ENCODE measurements at places on chromosomes 4 and X.

DNA sequence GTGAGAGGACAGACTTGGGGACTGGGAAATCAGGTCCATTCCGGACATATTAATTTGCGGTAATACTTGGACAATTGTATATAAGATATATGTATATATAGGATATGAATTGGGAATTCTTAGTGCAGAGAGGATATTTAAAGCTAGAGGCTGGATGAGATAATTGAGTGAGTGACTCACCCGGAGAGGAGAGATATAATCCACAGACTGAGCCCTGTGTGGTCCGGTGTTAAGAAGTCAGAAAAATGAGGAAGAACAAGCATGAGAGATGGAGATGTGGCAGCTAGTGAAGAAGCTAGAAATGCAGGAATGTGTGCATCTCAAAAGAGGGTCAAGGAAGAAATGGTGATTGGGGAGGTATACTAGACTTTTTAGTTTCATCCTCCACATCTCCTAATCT lies 336.2 kb downstream of the SLC7A11 start:
- no peak for DNase-seq

- DNase-seq, result no peak
Observed at GRCh38 chr4:182969651-182970279, 52.6 kb upstream of the DCTD start.

DNA sequence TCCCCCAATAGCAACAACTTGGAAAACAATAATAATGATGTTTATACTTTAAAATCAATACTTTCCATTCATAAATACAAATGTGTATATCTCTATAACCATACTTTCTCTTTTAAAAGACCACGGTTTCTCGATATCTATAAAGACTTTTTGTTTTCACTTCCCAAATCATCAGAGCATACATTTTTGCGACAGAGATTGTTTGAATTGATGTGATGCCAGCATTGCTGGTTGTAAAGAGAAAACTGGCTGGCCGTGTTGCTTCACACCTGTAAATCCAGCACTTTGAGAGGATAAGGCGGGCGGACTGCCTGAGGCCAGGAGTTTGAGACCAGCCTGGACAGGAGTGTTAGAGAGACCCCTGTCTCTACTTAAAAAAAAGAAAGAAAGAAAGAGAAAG lies 77.6 kb upstream of the ZNF518B start:
- no peak for DNase-seq

DNA sequence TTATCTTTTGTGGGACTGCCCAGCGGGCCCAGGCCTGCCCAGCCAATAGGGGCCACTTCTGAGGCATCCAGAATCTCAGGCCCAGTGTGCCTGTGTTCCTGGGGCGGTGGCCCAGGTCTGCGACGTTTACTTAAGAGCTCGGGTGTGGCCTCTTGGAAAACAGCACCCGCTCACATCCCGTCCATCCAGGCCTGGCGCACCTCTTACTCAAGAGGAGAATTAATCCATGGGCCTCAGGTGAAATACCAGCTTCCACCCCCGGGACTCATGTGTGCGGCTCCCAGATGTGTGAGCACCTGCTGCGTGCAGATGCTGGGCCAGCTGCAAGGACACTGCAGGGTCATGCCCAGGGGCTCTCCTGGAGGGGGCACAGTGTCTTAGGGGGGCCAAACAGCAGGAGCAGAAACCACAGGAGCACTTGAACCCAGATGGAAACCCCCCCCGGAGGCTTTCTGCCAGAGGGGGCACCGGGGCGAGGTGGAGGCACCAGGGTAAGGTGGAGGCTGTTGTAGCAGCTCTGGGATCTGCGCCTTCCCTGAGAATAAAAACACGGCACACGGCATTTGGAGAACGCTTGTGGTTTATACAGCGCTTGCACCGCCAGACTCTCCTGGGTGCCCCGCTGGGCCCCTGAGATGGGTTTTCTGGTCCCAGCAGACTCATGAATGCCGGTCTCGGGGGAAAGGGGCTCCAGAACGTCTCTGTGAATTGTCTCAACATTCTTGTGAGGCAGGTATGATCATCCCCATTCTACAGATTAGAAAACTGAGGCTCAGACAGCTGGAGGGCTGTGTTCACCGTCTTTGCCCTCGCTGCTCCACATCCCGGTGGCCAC lies 2.8 kb downstream of the PSAPL1 start:
- no peak for DNase-seq

GRCh38 chr4:6019316-6020263 lies 1.4 kb upstream of the C4orf50 start:
- DNase-seq, result peak; percentile 65

DNA sequence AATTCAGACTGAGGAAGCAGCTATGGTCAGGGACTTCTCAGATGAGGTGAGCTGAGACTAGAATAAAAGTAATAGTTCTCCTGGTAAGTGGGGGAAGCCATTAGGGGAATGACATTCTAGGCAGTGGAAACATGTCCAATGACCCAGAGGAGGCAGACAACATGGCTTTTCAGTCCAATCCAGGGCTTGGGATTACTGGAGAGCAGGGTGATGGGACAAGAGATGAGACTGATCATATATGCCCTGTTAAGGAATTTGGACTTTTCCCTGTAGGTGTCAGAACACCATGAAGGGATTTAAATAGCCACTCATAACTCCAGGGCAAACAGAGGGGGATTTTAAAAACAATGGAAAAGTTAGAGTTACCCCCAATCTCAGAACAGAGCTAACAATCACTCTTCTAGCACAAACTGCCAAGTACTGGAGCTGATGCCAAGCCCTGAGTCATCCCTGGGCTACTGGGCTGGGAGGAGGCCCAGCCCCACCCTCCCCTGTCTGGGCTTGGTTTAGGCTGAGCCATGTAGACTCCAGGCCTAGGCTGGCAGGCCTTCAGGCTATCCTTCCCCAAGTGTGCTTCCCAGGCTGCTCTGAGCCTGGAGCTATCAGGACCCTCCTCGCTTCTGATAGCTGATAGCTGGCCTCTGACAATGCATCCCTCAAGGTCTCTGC lies 22.7 kb upstream of the MSN start:
- DNase-seq, result peak; percentile 48

DNA sequence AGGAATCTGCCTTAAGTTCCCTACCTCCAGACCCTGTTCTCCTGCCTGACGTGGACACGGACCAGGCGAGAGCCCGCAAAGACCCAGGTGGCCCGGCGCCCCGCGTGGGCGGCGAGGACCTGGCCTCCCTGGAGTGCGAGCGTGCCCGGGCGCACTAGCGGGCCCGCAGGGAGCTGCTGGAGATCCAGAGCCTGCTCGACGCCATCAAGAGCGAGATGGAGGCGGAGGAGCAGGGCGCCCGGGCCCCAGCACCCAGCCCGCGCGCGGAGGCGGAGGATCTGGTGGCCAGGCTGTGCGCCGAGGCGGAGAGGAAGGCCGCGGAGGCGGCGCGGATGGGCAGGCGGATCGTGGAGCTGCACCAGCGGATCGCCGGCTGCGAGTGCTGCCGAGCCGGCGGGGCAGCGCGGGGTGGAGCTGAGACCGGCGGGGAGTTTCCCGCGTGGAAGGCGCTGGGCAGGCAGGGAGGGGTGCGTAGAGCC lies 18.2 kb downstream of the MRFAP1 start:
- no peak for DNase-seq

DNA sequence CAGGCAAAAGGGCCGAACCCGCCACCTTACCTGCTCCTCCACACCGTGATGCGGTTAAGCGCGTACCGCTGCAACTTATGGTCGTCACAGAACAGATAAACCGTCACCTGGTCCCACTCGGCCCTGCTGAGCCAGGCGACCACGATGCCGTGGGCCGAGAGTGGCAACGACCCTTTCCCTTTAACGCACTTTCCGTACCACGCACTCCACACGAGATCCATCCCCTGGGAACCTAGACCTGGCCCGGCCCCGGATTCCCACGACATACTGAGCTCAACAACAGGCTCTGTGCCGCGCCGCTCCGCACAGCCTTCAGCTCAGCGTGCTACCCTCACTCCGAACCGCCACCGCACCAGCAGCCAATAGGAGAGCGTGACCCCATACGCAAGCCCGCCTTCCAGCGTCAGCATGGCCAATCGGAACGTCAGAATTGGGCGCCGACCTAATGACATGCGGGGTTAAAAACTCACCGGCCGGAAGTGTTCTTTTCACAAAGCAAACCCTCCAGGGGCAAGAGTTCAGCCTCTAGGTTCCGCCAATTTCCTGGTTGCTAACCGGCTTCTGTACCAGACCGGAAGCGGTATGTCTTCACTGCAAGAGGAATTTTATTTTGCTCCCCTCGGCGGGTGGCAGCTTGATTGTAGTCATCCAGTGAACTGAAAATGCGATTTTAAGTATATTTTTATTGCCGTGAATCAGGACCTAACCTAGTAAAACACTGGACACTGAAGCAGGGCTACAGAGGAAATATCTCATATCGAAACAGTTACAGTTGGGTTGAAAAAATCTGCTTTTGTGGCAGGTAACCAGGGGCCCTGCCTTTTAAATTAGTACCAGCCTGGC lies at the start of gene LAS1L:
LAS1L (minus strand) TSS at position 338 of the 843 bp plus-strand sequence; CDS start at position 266, 72 bp downstream.
- peak; percentile 79 for DNase-seq

DNA sequence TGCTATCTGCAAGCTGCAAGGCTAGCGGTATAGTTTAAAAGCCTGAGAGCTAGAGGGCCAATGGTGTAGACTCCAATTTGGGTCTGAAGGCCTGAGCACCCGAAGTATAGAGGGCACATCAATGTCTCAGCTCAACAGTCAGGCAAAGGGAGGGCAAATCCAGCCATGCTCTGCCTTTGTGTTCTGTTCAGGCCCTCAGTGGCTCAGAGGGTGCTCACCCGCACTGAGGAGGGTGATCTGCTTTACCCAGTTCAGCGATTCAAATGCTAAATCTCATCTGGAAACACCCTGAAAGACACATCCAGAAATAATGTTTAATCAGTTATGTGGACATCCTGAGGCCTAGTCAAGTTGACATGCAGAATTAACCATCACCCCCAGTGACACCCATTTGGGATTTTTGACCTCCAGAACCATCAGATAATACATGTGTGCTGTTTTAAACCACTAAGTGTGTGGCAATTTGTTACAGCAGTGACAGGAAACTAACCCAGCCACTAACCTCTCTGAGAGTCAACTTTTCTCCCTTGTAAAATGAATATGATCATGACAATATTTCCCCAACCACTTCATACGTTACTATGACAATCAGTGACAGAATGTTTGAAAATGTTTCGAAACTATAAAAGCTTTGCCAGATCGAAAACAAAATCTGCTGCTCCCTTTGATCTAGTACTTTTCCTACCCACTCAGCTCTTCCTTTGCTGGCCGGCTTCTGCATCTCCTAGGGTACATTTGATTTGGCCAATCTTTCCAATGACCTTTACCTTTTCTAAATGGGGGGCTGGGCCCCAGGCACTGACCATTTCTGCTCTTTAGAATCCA lies 8.4 kb upstream of the TBL1X start:
- DNase-seq, result no peak

DNA sequence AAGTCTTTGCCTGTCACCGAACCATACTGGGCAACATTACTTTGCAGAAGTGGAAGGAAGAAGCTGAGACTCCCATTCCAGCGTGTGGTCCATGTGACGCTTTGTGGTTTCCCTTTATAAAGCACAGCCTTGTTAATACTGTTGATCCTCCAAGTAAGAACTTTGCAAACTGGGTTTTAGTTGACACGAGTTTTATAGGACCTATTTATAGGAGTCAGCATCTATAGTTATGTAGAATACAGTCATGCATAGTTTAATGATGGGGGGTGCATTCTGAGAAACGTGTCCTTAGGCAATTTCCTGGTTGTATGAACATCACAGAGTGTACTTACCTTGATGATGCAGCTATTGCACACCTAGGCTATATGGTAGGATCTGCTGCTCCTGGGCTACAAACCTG lies 1879.4 kb upstream of the TENM3 start:
- no peak for DNase-seq

DNA sequence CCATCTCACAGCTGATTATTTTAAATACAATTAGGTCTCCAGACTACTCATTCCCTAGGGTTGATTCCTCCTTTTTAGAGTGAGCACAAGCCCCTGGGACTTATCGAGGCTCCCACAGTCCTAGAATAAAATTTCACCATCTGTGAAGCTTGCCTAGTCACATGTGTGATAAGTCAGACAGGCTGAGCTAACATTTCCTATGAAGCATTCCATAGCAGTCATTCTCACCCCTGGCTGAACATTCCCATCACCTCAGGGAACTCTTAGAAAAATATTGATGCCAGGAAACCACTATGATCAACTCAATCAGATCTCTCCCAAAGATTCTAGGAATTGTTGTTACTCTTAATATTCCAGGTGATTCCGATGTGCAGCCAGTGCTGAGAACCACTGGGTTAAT lies 37.7 kb downstream of the ARHGEF9 start:
- DNase-seq, result no peak

DNA sequence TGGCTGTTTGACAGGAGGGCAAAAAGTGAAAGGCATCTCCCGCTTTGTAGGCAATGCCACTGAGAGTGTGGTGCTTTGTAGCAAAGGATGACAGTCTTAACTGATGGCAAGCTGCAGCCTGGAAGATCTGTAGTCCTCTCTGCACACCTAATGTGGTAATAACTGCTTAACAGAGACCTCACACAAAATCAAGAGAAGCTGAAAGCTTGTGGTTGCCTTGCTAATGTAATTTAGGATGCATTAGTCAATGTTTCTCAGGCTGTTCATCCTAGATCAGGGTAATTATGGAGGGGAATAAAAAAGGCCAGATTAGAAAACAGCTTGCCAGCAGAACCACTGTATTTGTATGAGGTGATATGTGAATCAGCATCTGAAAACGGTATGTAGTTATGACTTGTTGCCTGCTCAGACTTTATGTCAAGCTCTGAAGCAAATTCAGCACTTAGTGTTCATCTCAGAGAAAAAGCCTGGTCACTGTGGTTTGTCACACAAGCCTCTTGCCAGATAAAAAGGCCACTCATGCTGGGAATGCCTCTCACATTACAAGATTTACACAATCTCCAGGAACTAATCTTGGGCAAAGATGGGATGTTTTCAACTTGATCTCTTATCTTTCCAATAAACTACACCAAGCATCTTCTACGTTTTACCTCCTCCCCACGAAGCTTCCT lies 130.8 kb downstream of the ENOX2 start:
- DNase-seq, result no peak

DNA sequence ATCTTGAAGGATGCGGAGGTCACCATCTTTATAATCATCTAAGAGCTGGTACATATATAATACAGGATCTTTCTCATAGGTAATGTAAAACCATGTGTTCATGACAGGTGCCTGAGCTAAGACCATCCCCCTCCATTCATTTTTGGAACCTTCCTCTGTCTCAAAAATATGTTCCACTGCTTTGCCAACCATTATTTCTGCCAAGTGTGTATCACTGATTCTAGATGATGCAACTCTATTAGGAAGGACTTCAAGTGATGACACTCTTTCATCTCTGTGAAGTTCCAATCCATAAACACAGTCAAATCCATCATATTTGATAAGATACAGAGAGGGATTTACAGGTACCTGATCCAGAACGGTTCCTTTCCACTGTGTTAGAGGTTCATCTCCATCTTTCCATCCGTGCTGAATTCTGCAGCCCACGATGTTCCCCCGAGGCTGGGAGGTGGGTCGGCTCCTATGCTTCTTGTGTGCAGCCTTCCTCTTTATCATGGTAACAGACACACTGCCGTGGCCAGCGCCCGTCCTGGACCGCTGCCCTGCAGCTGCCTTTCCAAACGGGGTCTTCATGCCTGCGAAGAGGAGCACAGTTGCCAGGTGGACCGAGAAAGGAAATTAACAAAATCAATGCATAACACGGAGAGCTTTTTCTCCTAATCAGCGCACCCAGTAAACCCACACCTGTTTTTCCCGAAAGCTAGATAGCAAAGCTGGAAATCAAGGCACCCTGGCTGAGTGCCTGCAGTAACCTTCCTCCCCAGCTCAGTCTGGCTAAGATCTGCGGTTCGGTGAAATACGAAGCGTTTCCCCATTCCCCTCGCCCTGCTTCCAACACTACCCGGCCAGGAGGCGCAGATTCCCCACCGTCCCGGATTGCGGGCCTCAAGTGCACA lies 718 bp downstream of the SPIN3 start:
- DNase-seq, result no peak

- no peak for DNase-seq
Observed at GRCh38 chr4:70187216-70187615, 8.3 kb upstream of the ODAM start.
